ENCODE measurements at places on chromosomes 12 and 14.

DNA sequence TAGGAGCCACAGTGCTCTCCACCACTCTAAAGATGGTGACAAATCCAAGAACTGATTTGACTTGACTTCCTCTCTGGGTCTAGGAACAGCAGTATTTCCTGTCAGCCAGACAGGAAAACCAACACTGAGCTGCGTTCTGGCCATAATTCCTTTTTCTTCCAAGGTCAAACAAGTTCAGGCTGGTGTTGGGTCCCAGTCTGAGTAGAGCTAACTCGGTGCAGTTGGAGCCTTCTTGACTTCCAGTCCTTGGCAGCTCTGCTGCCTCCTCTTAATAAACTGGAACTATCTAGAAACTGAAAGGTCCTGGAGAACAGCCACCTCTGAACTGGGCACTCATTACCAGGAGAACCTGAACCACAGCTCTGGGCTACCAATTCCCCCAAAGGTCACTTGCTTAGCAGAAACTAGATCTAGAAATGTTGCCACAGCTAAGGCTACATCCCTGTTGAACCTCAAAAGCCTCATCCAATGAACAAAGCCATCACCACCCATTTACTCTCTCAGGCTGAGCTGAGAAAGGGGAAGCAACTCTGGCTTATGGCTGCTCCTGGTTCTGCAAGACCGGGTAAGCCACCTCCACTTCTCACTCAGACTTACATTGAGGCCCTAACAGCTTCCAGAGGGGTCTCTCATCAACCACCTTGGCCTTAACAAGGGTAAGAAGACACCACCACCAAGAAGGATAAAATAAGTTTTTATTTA is 27.7 kb downstream of the MAX start:
- DNase-seq = no peak

GRCh38 chr14:20356422-20356821 is 13.0 kb downstream of the PARP2 start:
- DNase-seq = no peak

DNA sequence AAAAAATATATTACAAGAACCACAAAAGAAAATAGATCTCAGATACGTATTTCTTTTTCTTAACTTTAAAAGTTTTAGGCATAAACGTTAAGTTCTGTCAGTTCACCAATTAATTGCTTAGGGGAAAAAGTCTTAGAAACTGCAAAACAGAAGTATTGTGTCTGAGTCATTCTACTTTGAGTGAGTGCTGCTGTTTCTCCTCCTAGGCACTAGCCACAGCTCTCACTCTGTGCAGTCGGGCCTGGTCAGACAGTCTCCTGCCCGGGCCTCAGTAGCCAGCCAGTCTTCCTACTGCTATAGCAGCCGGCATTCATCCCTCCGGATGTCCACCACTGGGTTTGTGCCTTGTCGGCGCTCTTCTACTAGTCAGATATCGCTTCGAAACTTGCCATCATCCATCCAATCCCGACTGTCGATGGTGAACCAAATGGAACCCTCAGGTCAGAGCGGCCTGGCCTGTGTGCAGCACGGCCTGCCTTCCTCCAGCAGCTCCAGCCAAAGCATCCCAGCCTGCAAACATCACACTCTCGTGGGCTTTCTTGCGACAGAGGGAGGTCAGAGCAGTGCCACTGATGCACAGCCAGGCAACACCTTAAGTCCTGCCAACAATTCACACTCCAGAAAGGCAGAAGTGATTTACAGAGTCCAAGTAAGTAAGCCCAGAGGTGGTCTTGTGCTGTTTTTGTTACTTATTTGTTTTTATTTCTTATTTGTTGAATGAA is 201.3 kb downstream of the PCNX1 start:
- DNase-seq = no peak

- no peak for DNase-seq
Observed at GRCh38 chr12:60010486-60010885, 414.7 kb downstream of the SLC16A7 start.

DNA sequence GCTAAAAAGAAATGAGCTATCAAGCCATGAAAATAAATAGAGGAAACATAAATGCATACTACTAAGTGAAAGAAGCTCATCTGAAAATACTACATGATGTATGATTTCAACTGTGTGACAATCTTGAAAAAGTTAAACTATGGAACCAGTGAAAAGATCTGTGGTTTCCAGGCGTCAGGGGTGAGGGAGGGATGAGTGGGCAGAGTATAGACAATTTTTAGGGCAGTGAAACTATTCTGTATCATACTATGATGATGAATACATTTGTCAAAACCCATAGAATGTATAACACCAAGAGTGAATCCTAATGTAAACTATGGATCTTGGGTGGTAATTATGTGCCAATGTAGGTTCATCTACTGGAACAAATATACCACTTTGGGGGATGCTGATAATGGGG is 21.3 kb downstream of the SPX start:
- no peak for DNase-seq

GRCh38 chr12:85681333-85681732 is 154.9 kb downstream of the RASSF9 start:
- no peak for DNase-seq

- no peak for DNase-seq
Observed at GRCh38 chr12:45977620-45978019, 12.8 kb downstream of the SCAF11 start.

DNA sequence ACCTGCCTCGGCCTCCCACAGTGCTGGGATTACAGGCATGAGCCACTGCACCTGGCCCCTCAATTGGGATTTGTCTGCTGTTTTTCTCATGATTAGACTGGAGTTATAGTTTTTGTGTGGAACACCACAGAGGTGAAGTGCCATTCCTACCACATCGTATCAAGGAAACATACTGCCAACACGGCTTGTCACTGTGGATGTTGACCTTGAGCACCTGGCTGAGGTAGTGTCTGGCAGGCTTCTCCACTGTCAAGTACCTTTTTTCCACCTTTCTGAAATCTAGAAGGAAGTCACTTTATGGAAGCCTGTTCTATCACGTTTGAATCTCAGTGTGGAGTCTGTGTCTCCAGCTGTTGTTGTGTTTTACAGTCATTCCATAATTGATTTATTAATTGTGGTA is 21.4 kb upstream of the SEL1L start:
- no peak for DNase-seq

DNA sequence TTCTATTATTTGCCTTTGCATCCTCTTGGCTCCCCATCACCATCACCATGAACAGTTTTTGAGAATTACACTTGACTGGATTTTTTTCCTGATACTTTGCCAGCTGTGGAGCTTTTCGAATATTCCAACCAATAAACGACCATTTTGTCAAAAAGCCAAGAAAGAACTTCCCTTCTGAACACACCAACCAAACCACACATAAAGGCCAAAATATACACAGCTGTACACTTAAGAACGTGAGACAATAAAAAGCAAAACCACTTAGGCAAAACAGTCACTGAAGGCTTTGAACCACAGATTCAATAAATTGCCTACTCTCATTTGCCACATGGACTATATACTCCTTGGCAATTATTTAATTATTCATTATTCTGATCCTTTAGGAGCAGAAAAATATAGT is 1.1 kb downstream of the C14orf93 start:
- DNase-seq = peak; percentile 71

DNA sequence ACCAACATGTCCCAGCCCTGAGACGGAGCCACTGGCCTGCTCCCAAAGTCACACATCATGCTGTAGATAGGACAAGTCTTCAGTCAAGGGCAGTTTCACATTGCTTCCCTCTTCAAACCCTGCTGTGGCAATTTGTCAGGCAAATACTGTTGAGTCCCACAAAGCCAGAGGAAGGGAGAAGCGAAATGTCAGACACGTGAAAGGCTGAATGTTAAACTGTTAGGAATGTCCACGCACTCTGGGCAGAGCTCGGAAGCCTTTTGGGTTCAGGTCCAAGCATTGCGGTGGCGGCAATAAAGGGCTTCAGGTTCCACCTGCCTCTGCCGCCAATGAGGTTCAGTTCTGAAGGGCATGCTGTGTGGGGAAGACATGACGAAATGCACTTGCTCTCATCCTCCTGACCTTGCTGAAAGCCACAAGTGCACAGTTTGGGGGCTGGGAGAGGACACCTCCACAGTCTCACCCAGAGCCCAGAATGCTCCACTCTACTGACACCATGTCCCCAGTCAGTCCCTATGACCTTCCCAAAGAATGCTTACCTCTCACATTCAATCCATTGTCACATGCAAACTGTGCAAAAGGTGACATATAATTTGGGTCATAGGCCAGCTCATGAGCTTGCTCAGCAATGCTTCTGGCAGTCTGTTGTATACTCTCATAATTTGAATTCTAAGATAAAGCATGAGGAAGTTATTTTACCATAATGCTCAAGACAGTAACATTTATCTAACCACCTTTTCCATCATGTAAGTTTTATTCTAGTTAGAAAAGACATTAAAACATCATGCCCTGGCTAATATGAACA is 35.7 kb downstream of the RAD9B start:
- no peak for DNase-seq

DNA sequence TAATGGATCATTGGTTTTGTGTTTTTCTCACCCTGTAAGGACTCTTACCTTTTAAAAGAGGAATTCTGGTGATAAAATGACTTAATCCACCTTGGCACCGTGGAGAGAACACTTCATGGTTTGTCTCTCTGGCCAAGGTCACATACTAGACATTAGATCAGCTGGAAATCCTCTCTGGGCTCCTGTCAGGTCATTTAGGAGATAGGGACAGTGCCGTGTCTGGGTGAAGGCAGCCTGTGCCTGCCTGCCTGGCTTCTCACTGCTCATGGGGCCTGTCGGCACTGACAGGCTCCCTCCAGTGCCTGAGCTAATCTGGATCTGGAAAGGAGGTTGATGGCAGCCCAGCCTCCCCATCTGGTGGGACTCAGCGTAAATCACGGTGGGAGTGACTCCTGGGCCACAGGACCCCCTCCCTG is 5.7 kb downstream of the CRADD start:
- peak; percentile 78 for DNase-seq

DNA sequence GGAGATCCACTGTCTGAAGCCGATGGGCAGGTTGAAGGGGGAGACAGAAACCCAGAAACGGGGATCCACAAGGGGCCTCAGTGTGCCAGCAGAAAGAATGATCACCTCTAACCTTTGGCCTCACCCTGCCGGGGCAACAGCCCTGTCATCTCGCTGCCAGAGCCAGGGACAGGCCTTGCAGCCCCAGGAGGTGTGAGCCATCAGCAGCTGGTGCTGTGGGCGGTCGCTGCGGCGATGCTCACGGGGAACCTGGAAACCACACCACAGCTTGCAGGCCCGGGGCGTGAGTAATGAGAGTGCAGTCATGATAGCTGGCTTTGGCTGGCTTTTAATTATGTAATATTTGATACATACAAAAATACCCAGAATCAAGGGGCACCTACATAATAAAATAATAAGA is 4.7 kb upstream of the TTC7B start:
- DNase-seq = no peak

DNA sequence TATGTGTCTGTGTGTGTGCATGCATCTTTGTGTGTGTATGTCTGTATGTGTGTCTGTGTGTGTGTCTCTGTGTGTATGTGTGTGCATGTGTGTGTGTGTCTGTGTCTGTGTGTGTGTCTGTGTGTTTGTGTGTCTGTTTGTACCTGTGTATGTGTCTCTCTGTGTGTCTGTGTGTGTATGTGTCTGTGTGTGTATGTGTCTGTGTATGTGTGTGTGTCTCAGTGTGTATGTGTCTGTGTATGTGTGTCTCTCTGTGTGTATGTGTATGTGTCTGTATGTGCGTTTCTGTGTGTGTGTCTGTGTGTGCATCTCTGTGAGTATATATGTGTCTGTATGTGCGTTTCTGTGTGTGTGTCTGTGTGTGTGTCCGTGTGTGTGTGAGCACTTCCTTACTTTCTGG is 39.6 kb upstream of the SMOC1 start:
- DNase-seq = no peak

GRCh38 chr14:91387951-91388381 is 29.7 kb downstream of the CCDC88C start:
- DNase-seq = no peak

All from NCI-H446 (cell line).